ENCODE measurements at places on chromosomes 2 and 18. TPM values are rescaled to one million over a fixed set of nuclear protein-coding genes. Genes with fewer than 3 reads are reported as not detected.

Gene LIMS2
- total RNA-seq: 20.1 TPM

Gene NAT8
- not detected for total RNA-seq

Gene ASB18
- under 0.01 TPM for total RNA-seq

Gene ASXL3
- total RNA-seq: 0.05 TPM

Gene EPB41L3
- 42.1 TPM for total RNA-seq

Gene RAMP1
- not detected for total RNA-seq

All from dermis blood vessel endothelial cell (primary cell).